Urothelium cell line (cell line): ENCODE measurements at places on chromosomes 12 and 14.

DNA sequence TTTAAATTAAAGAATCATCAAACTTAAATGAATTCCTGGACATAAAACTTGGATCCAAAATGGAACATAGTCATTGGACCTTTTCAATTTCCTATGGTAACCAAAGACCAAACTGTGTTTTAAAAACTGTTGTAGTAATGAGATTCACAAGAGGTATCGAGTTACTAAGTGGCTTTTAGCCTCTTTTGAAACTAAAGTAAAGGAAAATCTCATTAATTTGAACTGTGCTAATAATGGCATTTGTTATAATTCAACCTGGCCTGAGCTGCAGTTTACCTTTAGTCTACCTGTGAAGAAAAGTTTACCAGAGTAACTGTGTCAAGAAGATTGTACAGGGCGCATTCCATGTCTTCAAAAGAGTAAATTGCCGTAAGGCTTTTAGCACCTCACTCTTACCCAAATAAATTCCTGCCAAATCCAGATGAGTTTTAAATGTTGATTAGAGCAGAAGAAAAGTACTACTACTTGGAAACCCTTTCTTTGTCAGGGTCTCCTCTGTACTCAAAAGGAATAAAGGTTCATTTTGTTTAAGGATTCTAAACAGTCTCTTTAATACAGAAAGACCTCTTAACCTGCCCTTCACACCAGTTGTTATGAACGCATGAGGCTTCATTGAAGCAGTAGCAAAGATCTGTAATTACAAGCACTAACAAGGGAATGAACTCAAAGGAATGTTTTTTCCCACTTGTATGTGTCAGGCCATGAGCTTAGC is 17.1 kb upstream of the MED13L start:
- DNase-seq = no peak

GRCh38 chr12:130764475-130765185 is 48.5 kb upstream of the RIMBP2 start:
- DNase-seq = peak; percentile 50

DNA sequence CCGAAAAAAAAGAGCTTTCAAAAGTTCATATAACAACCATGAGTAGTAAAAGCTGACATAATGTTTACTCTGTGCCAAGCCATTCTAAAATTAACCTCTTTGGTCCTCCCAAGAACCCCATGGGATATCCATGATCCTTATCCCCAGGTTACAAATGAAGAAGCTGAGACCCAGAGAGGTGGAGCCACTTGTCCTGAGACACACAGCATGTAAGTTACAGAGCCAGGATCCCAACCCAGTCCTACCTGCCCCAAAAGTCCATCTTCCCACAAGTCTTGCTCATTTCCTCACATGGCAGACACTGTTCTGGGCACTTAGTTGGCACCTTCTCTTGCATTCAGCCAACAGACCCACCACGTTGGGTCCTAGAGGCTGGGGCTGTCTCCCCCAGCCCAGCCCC is 37.1 kb downstream of the TRPV4 start:
- no peak for DNase-seq

DNA sequence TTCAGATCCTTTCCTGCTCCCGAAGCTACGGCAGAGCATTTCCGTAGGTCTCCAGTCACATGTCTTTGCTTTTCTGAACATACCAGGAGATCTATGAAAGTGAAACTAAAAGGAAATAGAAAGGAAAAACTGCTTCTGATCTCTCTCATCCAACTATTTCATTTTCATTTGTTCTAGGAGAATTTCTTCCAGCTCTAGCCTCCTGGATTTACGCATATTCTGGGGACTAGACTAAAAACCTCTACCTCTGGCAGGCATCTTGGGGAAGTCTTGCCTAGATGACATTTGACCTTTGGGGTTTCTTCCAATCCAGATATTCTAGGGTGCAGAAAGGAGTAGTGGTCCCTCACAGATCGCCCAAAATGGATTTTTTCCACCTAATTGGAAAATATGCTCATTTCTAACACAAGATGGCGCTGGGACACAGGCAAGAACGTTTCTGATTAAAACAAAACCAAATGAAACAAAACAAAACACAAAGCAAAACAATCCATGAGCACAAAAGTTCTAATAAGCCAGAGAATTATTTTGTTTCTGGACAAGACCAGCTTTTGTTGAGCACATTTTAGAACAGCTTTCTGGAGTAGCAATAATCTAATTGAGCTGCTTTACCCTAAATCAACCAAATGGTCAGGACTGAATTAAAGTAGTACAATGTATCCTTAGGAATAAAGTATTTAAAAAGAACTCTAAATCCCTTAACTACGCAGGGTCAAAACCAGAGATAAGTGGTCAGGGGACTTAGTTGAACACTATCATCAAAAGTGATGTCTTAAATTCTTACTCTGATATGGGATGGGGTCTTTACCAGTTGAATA is 12.3 kb upstream of the PARP11 start:
- DNase-seq = peak; percentile 46

- DNase-seq = no peak
Measured at GRCh38 chr12:92938638-92939037, 9.5 kb upstream of the EEA1 start.

DNA sequence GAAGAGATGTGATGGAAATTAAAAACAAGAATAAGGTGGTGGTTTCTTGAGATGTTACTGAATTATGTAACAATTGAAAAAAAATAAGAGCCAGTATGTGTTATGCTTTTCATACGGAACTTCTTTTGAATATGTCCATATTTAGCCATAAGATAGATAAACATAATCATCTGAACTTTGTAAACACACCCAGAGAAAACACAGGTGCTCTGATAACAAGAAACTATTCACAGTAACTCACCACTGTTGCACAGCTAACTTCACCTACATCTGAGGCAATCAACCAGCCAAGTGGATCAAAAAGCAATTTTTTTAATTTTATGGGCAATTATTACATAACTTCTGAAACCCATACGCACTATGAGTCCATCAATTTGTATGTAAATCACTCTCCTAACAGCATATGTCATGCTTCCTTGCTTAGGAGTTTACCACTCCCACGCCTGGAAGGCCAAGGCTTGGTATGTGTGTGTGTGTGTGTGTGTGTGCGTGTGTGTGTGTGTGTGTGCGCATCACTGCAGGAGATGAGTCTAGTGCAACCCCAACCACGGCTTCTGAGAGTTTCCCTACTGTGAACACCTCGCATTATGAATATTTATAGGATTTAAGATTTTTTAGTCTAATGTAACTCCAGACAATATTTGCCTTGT is 443.4 kb downstream of the BCAT1 start:
- DNase-seq = no peak

DNA sequence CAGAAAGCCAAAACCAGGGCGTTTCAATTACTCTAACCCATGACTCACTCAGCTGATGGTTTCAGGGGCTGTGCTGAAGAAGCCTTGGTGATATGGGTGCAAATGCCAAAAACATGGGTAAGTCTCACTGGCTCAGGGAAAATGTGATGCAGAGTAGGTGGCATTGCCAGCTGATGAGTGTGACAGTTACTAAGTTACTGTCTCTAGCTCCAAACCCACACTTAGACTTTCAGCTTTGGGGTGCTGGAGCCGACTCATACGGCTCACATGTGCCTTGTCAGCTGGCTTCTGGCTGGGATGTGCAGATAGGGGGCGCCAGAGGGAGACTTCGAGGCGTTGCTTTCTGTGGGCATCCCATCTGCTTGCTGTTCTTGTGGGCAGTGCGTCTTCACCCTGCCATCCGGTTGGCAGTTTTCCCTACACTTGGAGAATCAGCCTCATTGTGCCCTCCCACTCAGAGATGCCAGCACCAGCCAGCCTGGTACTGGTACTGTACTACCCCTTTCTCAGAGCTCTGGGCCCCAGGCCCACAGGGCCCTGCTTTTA is 11.1 kb upstream of the KRT7 start:
- no peak for DNase-seq

DNA sequence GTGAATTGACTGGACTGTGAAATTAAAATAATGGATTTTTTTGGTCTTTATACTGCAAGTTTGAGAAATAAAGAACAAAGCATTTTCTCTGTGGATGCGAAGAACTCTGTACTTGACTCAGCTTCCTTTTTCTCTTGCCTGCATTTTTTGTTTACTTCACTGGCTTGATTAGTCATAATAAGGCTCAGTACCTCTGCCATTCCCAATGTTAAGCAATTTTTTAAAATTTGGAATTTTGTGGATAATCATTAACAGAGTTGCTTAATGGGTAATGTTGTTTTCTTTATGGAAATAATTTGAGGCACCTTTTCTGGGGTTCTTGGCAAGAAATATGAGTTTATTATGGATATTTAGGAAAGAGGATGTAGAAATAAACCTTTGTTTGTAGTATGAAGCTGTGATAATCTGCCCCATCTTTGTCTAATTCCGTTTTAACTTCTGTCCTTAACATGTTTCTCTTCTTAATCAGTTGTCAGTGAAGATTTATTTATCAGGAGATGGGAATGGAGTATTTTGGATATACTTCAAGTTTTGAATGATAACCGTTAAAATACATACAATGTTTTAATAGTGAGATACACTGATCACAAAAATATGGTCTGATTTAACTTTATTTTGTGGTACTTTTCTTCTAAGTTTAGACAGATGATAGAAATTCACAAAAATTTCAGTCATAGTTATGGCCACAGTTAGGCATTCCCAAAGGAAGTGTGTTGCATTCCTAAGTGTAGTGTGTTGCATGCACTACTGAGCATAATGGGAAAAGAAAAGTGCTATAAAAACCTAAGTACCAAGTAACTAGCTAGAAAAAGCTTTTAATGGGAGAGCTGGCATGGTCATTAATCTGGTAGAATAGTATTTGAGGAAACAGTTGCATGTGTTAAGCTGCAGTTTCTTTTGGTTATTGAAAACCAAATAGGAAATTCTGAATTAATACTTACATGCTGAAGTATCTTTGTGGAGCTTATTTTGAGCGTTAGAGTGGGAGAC is 27.7 kb downstream of the WNK1 start:
- DNase-seq = no peak
